ENCODE measurements at places on chromosomes 4 and X.

- DNase-seq, result no peak
Measured at GRCh38 chr4:174461466-174462106, 60.7 kb downstream of the HPGD start.

- no peak for DNase-seq
Measured at GRCh38 chrX:57772637-57773036, 92.6 kb upstream of the NLRP2B start.

- no peak for DNase-seq
Measured at GRCh38 chr4:138953961-138954371, 61.6 kb upstream of the NOCT start.

- DNase-seq, result peak; percentile 14
Measured at GRCh38 chr4:87209696-87210095, 10.7 kb downstream of the KLHL8 start.

DNA sequence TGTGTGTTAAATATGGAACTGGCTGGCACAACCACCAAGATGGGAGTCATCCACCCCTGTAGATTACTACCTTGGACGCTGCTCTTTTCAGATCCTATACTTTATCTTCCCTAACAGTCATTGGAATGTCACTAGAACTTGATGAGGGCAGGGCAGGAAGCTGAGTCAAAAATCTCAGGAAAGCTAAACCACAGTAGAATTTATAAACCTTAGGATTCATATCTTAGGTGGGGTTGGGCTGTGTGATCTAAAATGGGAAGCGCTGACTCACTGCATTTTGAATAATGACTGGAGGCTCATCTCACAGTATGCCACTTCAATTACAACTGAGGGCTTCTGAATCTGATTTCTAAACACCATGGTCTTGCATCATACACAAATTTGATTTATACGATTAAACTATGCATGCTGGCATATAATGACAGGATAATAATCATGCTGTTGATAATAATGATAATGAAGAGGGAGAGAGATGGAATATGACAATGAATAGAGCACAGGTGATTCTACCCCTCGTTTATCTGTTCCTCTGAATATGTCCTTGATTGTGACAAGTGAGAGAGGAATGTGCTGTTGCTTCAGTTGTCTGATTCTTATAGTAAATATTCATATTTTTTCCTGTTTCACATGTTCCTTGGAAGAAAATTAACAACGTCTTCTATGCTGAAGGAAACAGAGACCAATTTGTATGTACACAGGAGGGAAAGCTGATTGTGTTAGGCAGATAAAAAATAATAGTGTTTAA is 270.3 kb upstream of the HS3ST1 start:
- no peak for DNase-seq

DNA sequence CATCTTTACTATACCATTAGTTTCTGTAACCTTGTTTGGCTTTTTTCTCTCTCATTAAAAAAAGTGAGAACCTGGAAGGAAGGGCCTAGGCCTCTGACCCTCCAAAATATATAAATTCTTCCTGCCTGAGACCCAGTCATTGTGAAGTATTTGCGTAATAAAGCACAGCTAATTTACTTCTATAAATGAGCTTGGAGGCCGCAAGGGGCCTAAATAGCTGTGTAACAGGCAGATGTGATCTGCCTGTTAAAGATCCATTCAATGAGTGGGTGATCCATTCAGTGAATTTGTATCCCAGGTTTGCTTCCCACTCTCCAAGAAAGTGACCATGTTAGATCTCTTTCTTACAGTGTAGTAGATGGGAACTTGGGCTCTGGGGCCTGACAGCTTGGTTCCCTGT is 595 bp upstream of the PYURF start:
- no peak for DNase-seq

DNA sequence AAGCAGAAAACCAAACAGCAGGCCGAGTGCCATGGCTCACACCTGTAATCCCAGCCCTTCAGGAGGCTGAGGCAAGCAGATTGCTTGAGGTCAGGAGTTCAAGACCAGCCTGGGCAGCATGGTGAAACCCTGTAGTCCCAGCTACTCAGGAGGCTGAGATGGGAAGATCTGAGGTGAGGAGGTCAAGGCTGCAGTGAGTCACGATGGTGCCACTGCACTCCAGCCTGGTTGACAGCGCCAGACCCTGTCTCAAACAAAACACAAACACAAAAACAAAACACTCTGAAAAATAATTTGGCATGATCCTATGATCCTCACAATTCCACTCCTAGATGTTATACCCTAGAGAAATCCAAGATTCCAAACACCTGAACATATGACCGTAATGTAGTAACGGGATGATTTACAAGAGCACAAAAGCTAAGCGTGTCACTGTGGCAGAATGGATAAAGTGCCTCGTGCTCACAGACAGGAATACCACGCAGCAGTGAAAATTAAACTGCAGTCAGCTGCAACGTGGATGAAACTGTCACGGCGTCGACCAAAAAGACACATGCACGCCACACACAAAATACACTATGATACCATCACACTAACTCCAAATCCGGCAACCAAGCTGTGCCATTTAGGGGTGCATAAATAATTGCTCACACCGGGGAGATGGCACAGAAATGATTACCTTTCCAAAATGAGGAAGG is 1.7 kb downstream of the NELFA start:
- DNase-seq, result no peak

GRCh38 chrX:20487227-20487626 is 220.5 kb upstream of the RPS6KA3 start:
- no peak for DNase-seq

DNA sequence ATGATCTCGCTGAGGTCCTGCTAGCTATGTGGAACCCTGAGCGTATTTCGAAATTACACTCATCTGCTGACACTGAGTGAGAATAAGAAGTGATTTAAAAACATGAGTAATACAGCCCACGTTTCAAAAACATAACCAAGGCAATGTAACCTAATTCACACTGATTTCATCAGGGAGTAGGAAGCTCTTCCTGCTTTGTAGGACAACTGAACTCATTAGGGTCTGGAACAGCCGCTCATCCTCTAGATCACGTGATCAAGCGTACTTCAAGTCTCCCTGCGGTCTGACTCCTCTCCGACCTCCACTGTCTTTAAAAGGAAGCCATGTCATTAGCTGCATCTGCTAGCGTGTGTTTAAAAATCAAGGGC is 138.0 kb downstream of the NSUN7 start:
- DNase-seq, result no peak

DNA sequence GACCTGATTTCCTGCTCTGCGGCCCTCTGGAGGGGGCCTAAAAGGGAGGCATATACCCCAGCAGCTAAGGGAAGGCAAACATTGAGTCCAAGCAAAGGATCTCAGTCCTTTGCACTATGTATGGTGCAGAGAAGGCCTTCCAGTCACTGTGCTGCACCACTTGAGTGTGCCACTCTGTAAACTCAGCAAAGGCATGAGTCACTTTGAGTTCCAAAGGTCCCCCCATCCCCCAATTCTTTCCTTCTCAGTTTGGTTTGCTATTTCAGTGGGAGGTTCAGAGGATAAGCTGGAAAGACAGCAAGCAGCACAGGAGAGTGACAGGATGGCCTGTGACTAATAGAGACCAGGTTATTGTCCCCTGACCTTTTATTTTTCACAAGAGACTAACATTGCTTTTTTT is 131.3 kb downstream of the FHDC1 start:
- no peak for DNase-seq

GRCh38 chr4:137360761-137361160 is 171.5 kb downstream of the PCDH18 start:
- DNase-seq, result no peak

DNA sequence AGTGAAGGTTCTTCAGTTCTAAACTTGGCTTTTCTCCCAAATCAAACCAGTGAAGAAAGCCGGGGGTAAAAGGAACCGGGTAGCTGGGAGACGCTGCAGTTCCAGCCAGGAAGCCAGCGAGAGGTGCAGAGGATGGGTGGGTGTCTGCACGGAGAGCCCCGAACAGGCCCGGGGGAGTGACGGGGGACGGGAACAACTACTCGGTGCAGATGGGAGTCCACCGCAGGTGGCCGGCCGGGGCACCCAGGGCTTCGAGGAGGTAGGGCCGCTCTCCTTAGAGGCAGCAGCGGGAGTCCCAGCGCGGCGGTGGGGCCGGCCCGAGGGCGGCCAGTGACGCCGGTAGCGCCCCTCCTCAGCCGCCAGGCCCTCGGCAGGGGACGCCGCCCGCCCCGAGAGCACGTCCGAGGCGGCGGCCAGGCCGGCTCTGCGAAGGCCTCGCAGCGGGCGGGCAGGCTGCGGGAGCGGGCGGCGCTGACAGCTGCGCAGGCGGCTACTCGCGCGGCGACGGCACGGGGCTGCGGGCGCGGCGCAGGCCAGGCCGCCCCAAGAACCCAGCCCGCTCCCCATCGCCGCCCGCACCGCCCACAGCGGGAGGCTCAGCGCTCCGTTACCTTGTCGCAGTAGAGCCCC is 449 bp downstream of the FBXL5 start:
- peak; percentile 51 for DNase-seq

GRCh38 chrX:18983666-18984380 is at the start of gene PHKA2:
PHKA2 (minus strand) TSS chrX:18984114; CDS start chrX:18983932, 182 bp downstream.
- DNase-seq, result peak; percentile 32

GRCh38 chrX:133346026-133346425 is 69.3 kb downstream of the GPC4 start:
- DNase-seq, result no peak

DNA sequence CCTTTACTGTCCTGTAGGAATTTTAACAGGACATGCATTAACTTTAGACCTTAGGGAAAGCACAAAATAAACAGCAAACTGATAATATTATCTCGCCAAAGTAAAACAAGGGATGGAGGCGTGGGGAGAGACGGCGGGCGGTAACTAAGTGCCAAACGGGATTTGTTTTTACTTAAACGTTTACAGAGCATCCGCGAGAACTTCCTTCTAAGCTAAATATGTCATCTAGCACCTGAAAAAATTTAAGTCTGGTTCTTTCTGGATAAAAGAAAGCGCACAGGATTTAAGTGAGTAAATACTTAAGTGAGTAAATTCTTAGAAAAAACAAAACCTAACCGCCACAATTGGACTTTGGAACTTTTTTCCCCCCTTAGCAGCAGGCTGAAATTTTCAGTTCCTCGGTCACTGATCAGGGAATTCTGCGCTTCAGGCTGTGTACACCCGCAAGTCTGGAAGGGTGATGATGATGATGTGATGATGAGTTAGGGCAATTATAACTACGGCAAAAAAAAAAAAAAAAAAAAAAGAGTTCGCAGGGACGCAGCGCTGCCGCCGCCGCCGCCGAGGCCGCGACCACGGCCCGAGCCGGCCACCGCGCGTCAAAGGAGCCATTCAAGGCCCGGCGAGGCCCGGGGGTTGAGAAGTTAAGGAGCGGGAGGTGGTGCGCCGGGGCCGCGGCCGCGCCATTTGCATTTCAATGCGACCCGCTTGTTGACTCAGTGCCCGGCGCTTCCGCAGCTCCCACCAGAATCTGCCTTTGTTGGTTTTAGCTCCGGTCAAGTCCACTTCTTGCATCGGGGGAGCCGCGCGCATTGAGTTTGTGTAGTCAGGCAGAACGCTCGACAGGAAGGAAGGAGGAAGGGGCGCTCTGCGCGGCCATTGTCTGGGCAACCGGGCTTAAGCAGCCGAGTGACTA is 108.8 kb downstream of the SPRY1 start:
- DNase-seq, result peak; percentile 2

- no peak for DNase-seq
Measured at GRCh38 chr4:109662771-109663170, 40.5 kb downstream of the CASP6 start.

GRCh38 chrX:13360146-13360545 is 40.3 kb upstream of the ATXN3L start:
- DNase-seq, result peak; percentile 11

DNA sequence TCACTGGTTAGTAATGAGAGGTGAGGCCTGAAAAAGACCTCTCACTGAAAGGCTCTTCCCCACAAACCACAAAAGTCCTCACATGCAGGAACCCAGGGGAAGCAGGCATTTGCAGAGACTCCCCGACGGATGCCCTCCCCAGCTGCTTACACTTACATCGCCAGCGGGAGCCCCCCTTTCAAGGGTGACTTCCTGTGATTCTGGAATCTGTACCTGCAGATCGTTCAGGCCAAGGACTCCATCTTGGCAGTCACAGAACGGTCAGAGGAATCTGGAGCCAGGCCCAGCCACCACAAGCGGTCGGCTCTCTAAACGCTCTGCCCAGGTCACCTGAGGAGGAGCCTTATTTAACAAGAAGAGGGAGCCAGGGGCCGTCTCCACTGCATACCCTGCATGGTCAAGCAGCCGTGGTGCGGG is 71.3 kb upstream of the STS start:
- DNase-seq, result no peak

GRCh38 chrX:50613846-50614245 is 143.2 kb upstream of the DGKK start:
- no peak for DNase-seq

- no peak for DNase-seq
Measured at GRCh38 chr4:168119890-168120289, 27.6 kb downstream of the ANXA10 start.

DNA sequence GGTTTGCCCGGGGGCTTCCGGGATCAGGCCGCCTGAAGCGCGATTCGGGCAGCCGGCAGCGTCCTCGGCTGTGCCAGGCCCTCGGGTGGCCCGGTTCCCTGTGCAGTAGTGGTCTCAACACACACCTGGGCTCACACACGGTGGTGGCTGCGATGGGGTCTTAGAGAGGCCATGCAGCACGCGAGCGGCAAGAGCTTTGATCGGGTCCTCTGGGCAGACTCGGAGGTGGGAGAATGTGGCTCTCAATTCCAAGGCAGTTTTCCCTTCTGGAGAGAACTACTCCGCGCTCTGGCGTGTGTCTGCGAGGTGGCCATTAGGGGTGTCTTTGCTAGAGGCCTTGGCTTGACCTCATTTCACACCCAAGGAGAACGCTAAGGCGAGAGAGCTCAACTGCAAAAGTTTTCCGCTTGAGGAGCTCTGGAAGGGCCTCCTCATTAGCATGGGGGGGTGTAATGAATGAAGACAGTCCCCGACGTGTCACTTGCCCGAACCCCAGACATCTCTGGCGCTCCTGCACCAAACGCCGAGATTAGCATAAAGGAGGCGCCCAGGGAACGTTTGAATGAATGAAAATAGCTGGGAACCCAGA is 771 bp upstream of the RBPJ start:
- DNase-seq, result peak; percentile 49

DNA sequence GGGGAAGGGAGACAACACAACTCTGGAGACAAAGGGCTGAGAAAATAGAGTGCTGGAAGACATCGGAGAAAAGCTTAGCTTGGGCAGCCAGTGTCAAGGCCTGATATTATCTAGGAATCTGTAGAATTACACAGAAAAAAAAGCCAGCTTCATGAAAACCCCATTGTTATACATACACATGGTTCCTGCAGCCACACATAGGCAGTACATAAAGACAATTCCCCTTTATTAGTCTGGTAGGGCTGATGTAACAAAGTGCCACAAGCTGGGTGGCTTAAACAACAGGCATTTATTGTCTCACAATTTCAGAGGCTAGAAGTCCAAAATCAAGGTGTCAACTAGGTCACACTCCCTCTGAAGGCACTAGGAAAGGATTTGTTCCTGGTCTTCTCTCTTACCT is 503.5 kb downstream of the MID1IP1 start:
- DNase-seq, result no peak

DNA sequence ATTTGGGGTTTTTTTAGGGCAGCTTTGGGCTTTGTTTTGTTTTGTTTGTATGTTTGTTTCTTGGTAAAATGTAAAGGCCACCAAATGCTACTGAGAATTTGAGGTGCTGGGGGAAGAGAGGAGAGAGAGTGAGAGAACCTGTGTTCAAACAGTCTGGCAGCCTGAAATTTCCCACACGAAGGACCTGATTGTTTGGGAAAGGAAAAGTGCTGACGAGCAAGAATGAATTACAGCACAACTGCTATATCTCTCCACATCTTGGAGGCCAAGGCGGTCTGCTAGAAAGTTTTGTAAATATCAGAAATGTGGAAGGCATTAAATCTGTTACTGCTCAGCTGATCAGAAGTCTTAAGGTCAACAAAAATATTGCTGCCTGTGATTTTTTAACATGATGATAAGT is 170.5 kb downstream of the PALLD start:
- DNase-seq, result no peak

- DNase-seq, result no peak
Measured at GRCh38 chr4:66160606-66161005, 490.3 kb upstream of the EPHA5 start.

Data from CD4-positive, alpha-beta T cell treated with Interleukin-6 for 4 hours (primary cell).